ENCODE measurements at places on chromosomes 4 and X.
A peak's percentile ranks its signal among the peaks of the same experiment; 100 is the strongest.

- no peak for DNase-seq
Observed at GRCh38 chr4:80306260-80306659, 29.3 kb upstream of the CFAP299 start.

DNA sequence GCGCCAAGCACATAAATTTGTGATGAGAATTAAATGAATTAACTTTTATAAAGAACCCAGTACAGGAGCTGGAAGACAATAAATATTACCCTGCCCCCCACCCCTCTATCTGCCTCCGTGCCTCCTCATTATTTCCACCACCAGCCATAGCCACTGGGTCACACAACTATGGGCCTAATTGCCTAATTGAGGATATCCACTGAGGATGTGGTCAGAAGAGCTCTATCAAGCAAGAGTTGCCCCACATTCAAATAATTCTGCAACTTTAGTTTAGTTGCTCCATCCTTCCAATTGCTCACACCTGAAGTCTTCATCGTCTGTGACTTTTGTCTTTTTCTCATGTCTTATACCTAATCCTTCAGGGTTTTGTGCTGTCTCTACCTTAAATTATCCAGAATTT is 9.5 kb upstream of the CXCL8 start:
- no peak for DNase-seq

- DNase-seq: peak; percentile 4
Observed at GRCh38 chr4:105145903-105146275, 787 bp upstream of the TET2 start.

- DNase-seq: no peak
Observed at GRCh38 chr4:40482985-40483647, 146.5 kb downstream of the RBM47 start.
